ENCODE measurements at places on chromosomes 4 and X. TPM values are rescaled to one million over a fixed set of nuclear protein-coding genes. Genes with fewer than 3 reads are reported as not detected.

SPACA5 gene
- total RNA-seq: not detected

ZNF674 gene
- 6.2 TPM for total RNA-seq

GRCh38 chrX:70128071-70128470, 5.2 kb upstream of the IGBP1 start:
- no peak overlapping the region for H3K27ac ChIP-seq
- no peak overlapping the region for H3K4me3 ChIP-seq
- H3K36me3 ChIP-seq: no peaks in the 10 kb centered on the region
- no peak for DNase-seq

DNA sequence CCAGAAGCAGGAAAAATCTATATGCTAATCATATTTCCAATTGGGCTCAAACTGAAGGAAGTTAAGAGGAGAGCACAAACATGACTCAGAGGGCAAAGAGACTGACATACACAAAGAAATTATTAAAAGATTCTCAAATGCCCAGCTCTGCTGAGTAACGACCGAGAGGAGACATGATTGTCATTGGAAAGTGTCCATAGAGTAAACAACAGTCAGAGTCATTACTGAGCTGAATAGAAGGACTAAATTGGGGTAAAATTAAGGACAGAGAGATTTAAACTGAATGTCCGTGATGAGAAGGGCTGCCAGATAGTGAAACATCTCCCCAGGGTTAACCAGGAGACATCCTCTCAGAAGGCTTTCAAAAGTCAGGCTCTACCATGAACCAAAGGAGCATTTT, 111.2 kb upstream of the GALNT7 start:
- no peaks in the 10 kb centered on the region for H3K27me3 ChIP-seq
- no peak for DNase-seq
- no peaks in the 10 kb centered on the region for H3K36me3 ChIP-seq
- H3K4me3 ChIP-seq: no peak overlapping the region

DNA sequence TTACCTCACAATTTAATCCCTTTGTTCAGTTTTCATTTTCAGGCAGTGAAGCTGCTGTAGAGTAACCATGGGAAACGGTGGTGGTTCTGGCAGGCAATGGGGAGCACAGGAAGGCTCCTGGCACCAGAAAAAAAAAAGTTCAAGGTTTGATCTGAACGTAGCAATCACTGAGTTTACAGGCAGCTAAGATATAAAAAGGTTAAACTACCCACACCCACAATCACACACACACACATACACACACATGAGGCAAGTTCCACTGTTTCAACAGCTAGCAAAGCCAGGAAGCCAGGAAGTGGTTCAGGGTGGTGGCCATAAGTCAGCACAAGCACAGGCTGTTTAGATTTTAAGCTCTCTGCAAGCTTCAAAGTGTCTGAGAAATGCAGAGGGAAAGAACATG, at the start of gene SULT1B1:
SULT1B1 (minus strand) TSS at position 166 of the 400 bp plus-strand sequence. CDS start 5,403 bp downstream, outside the sequence.
- H3K36me3 ChIP-seq: no peaks in the 10 kb centered on the region
- H3K27me3 ChIP-seq: no peaks in the 10 kb centered on the region
- no peak for DNase-seq
- peaks cover 4% of the 10 kb centered on the region for H3K4me1 ChIP-seq
- H3K27ac ChIP-seq: peak within 1 kb of the TSS; percentile 41
- H3K4me3 ChIP-seq: no peak within 1 kb of the TSS

- DNase-seq: peak; percentile 77
- peaks cover 32% of the 10 kb centered on the region for H3K4me1 ChIP-seq
- no peaks in the 10 kb centered on the region for H3K36me3 ChIP-seq
These were observed at the start of gene UBL4A for GRCh38 chrX:154486396-154487207. UBL4A (minus strand) TSS chrX:154486615; CDS start chrX:154486584, 31 bp downstream.
